Epithelial cell of alveolus of lung (primary cell): ENCODE measurements at places on chromosomes 7 and 10. TPM values are rescaled to one million over a fixed set of nuclear protein-coding genes. Genes with fewer than 3 reads are reported as not detected.

PIP gene
- not detected in 2 replicates for total RNA-seq

FRAT2 gene
- 7.3 and 8.1 TPM in 2 replicates for total RNA-seq

PVRIG gene
- not detected in 2 replicates for total RNA-seq

ADARB2 gene
- 0.13 and 0.40 TPM in 2 replicates for total RNA-seq

DLX6 gene
- total RNA-seq = not detected in 2 replicates

CACUL1 gene
- total RNA-seq = 14.7 and 18.0 TPM in 2 replicates

GPR15LG gene
- total RNA-seq = not detected in 2 replicates

ANKRD1 gene
- total RNA-seq = 7.7 and 13.3 TPM in 2 replicates

CPN1 gene
- not detected in 2 replicates for total RNA-seq
